ENCODE measurements at places on chromosomes 6 and 20.

DNA sequence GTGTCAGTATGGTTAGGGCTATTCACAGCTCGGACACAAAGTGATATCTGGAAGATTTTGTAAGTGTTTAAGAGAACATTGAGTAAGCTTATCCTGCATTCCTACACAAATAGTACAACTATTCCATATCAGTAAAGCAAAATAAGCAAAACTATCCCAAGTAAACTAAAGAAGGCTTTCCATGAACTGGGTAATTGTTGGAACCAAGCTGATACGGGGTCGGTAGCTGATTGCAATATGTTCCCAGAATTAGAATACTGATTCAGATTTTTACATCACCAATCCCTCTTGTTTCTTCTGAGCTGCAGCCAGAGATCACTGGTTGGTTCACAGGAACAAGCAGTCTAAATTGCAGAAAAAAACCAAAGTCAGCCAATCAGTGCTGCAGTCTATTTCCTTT lies 54.1 kb downstream of the CDS2 start:
- no peak for DNase-seq

GRCh38 chr6:4901386-4902061 lies 102.3 kb downstream of the RPP40 start:
- no peak for DNase-seq

- DNase-seq: no peak
Measured at GRCh38 chr6:328136-328670, 35.9 kb downstream of the DUSP22 start.

- DNase-seq: no peak
Measured at GRCh38 chr6:125807293-125807692, 16.5 kb downstream of the NCOA7 start.

- DNase-seq: peak; percentile 61
Measured at GRCh38 chr20:20836836-20837235, 124.4 kb upstream of the RALGAPA2 start.

GRCh38 chr6:8551386-8551785 lies 116.0 kb upstream of the SLC35B3 start:
- DNase-seq: no peak

DNA sequence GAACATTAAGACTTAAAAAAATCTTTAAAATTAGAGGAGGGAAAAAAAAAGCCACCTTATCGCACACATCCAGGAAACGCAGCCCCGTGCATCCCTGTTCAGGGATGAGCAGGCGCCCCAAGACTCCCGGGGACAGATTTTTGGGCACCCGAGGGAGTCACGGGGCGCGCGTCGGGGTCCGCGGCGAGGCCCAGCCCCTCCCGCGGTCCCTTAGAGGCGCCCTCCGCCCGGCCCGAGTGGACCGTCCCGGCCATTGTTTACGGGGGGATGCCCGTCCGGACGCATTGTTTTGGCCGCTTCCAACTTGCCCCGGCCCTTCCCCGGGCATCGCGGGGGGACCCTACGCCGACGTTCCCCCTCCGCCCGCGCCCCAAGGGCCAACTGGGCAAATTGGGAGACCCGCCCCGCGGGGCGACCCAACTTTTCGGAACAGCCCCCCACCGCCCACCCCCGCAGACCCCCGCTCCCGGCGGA lies 610 bp downstream of the ZNF217 start:
- DNase-seq: peak; percentile 42

- DNase-seq: no peak
Measured at GRCh38 chr20:58836616-58837204, 14.0 kb downstream of the GNAS-AS1 start.

DNA sequence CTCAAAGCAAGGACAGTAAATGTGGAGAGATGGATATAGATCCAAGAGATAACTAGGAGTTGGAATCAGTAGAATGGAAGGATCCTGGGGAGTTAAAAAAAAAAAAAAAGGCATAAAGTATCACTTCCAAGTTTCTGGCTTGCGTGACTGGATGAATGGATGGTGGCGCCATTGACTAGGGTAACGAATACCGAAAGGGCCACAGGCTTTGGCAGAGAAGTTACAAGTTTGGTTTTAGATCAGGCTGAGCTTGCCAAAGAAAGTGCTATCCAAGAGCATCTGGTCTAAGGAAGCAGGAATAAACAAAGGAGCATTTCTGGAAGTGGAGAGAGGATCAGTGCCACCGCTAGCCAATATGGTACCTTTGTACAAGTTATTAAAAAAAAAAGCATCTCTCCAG lies 17.5 kb downstream of the L3MBTL1 start:
- DNase-seq: no peak

DNA sequence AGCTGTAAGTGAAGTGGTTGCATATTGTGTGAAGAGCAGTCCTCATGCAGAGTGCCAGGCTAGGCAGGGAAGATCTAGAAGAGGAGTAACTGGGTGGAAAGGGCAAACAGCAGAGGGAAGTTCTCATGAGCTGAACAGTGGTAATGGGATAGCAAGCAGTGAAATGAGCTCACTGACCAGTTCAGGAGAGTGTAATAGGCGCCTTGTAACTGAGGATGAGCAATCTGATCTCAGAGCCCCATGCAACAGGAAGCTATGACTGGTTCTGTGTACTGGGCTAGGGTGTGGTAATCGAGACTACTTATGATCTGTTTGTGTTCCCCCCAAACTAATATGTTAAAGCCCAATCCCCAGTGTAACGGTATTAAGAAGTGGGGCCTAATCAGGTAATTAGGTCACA lies 98.6 kb downstream of the RFX6 start:
- no peak for DNase-seq

DNA sequence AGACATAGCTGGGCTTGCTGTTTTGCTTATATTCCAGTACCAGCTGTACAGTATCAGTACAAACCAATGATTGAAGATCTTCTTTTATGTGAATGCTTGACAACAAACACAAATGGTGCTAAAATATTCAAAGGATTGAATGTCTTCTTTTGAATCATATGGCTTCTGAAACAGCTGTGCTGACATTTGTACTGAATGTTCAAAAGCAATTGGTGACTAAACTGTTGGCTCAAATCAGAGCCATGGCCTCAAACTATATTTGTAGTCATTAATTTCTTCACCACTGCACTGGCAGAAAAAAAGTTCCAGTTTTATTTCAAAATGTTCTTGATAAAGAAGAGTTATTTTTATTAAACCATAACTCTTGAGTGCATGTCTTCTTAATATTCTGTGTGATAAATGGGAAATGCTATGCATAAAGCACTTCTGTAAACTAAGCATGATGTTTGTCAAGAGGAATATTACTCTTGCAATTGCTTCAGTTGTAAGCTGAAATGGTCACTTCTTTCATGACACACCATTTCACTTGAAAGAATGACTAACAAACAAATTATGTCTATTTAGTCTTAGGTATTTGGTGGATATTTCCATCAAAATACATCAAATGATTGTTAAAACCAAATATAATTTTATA lies 45.9 kb upstream of the CENPW start:
- no peak for DNase-seq

DNA sequence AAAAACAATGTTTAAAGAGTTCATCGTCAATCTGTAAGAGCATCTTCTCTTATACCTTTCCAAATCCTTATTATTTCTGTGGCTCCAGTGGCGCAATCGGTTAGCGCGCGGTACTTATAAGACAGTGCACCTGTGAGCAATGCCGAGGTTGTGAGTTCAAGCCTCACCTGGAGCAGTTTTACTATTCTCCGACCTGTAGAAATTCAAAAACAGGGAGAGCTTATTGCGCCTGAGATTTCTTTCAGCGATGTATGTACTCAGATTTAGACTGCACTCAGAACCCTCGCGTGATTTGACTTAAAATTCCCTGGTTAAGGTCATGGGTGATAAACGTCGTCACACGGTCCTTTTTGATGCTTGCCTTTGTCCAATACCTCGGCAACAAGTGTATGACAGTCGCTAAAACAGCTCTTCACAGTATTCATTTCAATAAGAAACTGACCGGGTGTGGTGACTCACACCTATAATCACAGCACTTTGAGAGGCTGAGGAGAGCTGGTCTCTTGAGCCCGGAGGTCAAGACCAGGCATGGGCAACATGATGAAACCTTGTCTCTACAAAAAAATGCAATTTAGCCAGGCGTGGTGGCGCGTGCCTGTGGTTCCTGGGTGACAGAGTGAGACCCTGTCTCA lies 11.9 kb downstream of the GPX5 start:
- no peak for DNase-seq

- no peak for DNase-seq
Measured at GRCh38 chr6:139395891-139396301, 21.4 kb upstream of the CITED2 start.

DNA sequence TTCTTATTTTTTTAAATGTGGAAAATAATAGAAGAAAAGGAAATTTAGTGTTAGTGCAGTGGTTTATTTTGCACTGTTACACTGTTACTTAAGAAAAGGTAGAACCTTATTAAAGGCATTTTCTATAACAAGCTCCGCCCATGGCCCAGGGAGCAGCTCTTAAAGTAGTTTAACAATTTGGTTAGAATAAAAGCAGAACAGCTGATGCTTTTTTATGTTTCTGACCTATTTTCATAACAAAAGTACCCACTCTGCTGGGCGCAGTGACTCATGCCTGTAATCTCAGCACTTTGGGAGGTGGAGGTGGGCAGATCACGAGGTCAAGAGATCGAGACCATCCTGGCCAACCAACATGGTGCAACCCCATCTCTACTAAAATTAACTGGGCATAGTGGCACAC lies 32.6 kb downstream of the DSTN start:
- DNase-seq: no peak

- DNase-seq: no peak
Measured at GRCh38 chr6:68473433-68474210, 161.5 kb upstream of the ADGRB3 start.

DNA sequence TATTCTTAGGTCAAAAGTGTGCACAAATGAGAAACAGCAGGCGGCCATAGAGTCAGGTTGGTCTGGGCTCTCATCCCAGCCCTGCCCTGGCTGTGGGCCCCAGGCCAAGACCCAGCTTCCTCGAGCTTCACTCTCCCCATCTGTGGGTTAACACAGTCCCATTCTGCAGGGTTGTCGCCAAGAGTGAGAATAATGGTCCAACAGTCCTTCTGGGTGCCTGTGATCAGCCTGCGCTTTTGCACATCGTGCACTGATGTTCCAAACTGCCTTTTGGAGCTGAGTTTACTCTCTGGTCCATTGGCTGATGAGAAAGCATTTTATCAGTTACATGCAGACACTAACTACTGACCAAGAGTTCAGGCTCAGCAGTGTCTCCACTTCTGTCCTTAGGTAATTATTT lies 82.6 kb downstream of the INSM1 start:
- DNase-seq: no peak

DNA sequence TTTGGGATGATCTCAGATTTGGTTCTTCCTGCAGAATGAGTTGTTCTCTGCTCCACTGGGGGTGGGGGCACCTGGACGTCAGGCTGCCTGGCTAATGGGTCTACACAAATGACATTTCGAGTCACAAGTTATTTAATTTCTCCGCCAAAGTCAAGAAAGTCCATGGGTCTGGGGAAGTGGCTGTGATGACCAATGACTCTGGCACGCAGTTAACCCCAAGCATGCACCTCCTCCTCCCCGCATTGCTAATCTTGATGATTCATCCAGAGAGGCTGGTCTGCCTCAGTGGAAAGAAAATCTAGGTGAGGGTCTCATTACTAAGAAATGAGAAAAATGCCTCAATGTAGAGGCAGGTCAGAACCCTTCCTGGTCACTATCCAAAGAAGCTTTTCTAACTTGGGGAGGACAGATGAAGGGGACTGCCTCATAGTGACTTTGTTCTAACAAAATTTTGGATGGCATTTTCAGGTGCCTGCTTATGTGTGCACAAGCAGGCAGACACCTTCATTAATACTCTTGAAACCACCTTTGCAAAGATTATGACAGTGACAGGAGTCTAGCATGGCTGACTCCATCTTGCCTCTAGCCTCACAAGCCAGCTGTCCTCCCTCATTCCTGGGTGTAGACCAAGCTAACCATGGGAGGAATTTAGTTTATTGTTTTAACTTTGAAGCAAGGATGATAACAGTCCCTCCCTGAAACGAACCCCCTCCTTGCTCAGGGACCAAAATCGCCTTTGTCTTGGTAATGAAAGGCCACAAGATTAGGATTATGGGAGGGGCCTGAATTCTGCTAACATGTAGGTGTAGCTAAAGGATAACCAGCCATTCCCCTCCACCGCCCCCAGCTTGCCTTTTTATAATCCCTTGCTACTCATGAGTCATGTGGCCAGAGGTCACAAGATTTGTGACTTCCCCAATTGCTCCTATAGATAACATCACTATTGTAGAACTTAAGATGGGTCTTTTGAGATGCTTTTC lies 98.6 kb upstream of the MRPS10 start:
- no peak for DNase-seq

- DNase-seq: no peak
Measured at GRCh38 chr6:131949909-131950766, 1.0 kb downstream of the CCN2 start.

DNA sequence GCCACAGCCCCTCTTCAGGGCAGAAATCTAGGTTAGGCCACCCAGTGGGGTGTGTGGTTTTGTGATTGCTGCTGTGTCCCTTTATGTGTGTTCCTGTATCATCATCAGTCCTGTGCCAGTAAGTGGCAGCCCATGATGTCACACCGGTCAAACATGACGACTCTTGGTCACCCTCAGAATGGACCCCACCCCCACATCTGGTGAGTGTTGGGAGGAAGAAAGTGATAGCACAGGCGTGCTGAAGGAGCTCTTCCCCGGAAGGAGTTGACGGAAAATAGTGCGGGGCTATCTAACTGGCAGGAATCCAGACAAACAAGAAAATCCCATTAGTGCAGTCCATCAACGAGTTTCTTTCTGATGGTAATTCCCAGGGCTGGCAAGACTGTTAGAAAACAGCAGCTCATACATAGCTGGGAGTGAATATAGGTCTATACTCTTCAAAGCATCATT lies 33.4 kb upstream of the IL17A start:
- DNase-seq: no peak

- DNase-seq: no peak
Measured at GRCh38 chr6:38283734-38284362, 355.9 kb downstream of the BTBD9 start.

DNA sequence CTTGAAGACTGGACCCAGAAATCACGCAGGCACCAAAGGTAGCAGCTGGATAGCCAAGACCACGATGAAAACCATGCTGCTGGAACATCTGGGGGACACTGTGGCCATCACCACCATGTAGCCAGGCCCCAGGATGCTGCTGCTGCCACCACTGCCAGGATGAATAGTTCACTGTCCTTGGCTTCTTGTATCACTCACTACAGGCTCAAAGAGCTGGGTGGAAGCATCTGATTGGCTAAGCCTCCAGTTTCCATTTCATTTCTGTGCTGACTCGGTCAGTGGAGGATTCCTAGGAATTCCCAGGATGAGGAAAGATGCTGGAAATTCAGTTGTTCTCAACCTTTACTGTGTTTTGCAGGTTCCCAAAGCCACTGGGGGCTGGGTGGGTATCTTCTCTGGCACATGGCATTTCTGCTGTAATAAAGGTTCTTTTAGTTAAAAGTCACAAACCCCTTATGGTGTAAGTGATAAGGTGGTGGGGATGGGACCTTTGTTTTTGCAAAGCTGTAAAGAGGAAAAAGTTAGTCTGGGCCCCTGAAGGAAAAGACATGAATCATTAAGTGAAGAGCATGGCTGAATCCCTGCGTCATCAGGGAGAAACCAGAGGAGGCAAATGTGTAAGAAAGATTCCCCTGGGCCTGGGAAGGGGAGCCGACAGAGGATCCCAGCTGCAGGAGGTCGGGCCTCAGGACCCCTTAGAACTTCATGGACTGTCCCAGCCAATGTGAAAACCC lies 75.6 kb upstream of the RNF24 start:
- DNase-seq: no peak

Data from NCI-H526 (cell line).